ENCODE measurements at places on chromosomes 5 and 9.

DNA sequence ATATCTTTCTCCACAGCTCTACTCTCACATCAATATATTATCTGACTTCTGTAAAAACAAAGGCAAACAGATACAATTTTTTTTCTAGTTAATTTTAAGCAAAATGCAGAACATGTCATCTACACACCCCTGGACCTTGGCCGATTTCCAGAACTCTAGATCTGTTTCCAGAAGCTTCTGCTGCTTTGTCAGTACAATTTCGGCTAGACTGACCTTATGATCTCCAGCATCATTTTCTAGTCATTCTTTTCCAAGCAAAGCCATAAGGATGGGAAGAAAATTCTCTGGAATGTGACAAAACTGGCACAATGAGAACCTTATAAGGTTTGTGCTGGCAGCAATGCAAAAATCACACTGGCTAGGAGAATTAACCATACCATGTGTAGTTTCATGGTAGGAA is 132.8 kb upstream of the MPDZ start:
- H3K4me3 ChIP-seq, result no peak overlapping the region
- DNase-seq, result no peak
- H3K36me3 ChIP-seq, result no peaks in the 10 kb centered on the region
- H3K27ac ChIP-seq, result no peak overlapping the region

GRCh38 chr9:21989440-21990189 is 4.6 kb downstream of the CDKN2A start:
- no peaks in the 10 kb centered on the region for H3K4me1 ChIP-seq
- no peaks in the 10 kb centered on the region for H3K36me3 ChIP-seq
- no peak overlapping the region for H3K27ac ChIP-seq
- H3K4me3 ChIP-seq, result no peak overlapping the region

GRCh38 chr9:116765011-116765410 is 77.9 kb downstream of the TRIM32 start:
- H3K4me3 ChIP-seq, result no peak overlapping the region
- H3K27ac ChIP-seq, result no peak overlapping the region
- no peaks in the 10 kb centered on the region for H3K36me3 ChIP-seq
- no peak for DNase-seq
- no peaks in the 10 kb centered on the region for H3K27me3 ChIP-seq

DNA sequence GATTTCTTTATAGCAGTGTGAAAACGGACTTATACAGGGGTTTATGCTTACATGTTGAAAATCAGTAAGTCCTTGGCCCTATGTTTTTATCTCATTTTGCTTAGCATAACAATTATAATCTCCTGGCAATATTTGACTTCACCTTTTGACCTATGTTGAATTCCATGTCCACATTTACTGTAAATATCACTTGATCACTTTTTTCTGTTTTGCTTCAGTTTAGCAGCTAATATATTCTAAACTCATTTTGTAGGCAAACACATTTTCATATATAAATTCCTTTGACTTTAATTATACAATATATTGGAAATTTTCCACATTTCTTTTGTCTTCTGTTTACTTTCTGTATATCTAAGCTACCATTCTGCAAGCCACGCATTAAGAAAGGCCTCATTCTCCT is 674.0 kb downstream of the MAT2B start:
- H3K4me1 ChIP-seq, result no peaks in the 10 kb centered on the region
- H3K27me3 ChIP-seq, result no peaks in the 10 kb centered on the region
- DNase-seq, result no peak
- H3K27ac ChIP-seq, result no peak overlapping the region

DNA sequence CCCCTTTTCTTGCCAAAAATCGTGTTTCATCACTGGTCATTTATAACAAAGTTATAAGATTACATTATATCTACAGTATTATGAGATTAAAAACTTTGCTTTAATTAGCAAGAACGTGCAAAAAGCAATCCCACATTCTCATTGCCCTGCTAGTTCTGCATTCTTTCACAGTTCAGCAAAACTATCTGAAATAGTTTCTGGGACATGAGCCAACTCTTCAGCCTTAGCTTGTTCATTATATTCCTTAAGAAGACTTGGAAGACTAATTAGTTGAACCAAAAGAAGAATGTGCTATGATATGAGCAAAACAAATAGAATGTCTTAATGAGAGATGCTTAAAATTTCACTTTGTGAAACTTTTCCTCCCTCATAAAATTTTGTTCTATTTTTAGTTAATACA is 76.7 kb downstream of the ITGA1 start:
- DNase-seq, result no peak
- no peaks in the 10 kb centered on the region for H3K36me3 ChIP-seq
- no peak overlapping the region for H3K4me3 ChIP-seq
- H3K4me1 ChIP-seq, result no peaks in the 10 kb centered on the region
- no peaks in the 10 kb centered on the region for H3K27me3 ChIP-seq
- H3K27ac ChIP-seq, result no peak overlapping the region

DNA sequence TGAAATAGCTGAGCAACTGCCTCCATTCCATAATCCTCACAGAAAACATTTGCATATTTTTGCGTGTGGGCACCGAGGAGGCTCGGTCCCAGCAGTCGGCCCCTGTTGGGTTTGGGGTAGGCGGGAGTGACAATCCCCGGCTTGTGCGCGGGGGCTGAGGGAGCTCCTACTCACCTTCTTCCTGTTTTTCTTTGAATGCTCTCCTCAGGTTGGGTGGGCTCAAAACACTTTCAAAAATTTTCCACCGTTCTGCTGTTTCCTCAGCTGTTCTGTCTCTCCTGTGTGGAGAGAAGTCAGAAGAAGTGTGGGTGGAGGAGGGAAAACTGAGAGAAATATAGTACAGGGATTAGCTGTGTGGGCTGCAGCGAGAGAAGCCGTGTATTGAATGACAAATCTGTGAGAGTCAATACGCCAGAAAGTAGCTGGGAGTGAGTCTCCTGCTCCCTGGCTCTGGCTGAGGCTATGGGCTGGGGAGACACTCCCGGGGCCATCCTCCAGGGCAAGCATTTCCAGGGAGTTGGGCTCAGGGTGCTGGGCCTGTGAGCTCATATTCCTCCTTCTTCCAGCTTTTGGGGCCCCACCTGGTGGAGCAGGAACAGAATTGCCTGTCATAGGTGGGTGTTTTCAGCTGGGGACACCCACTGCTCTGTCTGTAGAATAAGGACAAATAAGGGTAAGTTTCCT is 84.7 kb downstream of the CMYA5 start:
- DNase-seq, result no peak
- no peak overlapping the region for H3K4me3 ChIP-seq
- H3K27me3 ChIP-seq, result peaks cover 2% of the 10 kb centered on the region
- no peaks in the 10 kb centered on the region for H3K4me1 ChIP-seq
